Progenitor cell of endocrine pancreas (in vitro differentiated cells): ENCODE measurements at places on chromosomes 7 and 10. TPM values are rescaled to one million over a fixed set of nuclear protein-coding genes. Genes with fewer than 3 reads are reported as not detected.

The GDF2 gene
- not detected in 2 replicates for total RNA-seq

DNA sequence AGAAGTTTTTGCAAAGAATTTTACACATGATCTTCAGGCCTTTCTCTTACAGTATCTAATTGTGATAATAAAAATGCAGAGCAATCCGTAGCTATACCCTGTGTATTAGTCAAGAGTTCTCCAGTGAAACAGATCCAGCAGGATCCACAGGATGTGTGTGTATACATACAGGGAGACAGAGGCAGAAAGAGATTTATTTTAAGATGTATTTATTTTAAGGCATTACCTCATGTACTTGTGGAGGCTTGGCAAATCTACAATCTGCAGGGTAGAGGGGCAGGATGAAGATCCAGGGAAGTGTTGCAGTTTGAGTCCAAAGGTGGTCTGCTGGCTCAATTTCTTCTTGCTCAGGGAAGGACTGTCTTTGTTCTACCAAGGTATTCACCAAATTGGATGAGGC, 41.7 kb downstream of the ARHGAP12 start:
- H3K36me3 ChIP-seq, result peaks cover 15% of the 10 kb centered on the region
- peaks cover 22% of the 10 kb centered on the region for H3K4me1 ChIP-seq
- H3K4me3 ChIP-seq, result no peak overlapping the region
- no peak overlapping the region for H3K27ac ChIP-seq
- no peak for DNase-seq
- no peaks in the 10 kb centered on the region for H3K27me3 ChIP-seq

The STRIP2 gene
- 6.5 and 6.8 TPM in 2 replicates for total RNA-seq

DNA sequence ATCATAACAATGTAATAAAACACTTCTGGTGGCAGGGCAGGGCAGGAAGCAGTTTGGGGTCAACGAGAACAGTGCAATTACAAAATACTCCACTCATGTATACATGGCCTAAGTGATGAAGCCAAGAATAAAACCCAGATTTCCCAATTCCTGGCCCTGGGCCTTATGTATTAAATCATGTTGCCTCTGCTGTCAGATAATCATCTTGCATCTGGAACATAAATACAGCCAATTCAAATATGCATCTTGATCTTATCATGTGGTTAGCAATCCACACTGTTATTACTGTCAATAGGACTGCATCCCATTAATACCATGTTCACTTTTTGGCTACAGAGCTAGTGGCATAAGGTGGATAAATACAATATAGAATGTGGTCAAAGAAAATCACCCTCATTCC, 186.5 kb upstream of the SLC25A13 start:
- no peak overlapping the region for H3K4me3 ChIP-seq
- H3K36me3 ChIP-seq, result no peaks in the 10 kb centered on the region
- no peaks in the 10 kb centered on the region for H3K4me1 ChIP-seq
- H3K27ac ChIP-seq, result no peak overlapping the region

DNA sequence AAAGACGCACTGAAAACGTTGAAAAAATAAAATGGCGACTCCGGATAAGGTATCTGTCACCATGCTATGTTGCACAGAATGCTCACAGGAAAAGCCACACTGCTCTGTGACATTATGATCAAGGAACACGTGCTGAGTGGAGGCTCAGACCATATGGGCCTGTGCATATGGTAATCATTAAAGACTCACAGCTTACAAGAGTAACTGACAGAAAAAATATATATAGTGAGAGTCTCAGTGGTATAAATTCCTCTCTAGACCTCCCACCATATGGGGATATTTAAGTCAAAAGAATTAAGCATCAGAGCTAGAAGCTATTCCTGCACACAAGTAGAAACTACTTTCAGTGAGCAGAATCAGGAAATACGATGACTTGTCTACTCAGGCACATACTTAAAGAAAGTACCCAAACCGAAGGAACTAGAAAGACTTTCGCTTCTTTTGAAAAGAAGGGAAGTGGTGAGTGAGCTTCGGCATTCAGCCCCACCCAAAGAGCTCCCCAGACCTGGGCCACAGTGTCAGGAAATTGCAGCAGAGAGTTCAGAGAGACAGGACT, 65.1 kb upstream of the MPP7 start:
- no peak overlapping the region for H3K4me3 ChIP-seq
- no peaks in the 10 kb centered on the region for H3K27me3 ChIP-seq
- no peaks in the 10 kb centered on the region for H3K36me3 ChIP-seq

DNA sequence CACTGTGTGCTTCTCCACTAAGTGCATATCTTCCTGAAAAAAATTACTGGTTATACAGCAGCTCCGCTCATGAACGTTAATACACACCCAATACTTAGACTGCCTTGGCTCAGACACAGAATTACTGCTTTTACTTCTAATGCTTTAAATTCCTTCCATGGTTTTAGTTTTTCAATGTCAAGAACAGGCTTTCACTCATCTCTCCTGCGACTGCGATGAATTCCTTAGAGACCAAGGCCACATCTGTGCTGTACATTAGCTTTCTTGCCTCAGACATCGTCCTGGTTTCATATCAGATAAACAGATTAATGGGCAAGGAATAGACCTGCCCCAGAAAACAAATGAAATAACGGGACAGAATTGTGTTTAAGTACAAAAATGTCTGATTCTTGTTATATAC, 120.2 kb downstream of the CYP26A1 start:
- no peak overlapping the region for H3K27ac ChIP-seq
- DNase-seq, result no peak
- H3K27me3 ChIP-seq, result peaks cover 3% of the 10 kb centered on the region

The ADAP1 gene
- total RNA-seq, result 10.3 and 10.7 TPM in 2 replicates

The TAS2R3 gene
- total RNA-seq, result 3.1 and 3.9 TPM in 2 replicates

The DDX56 gene
- 111 and 120 TPM in 2 replicates for total RNA-seq

The COMMD3 gene
- total RNA-seq, result 48.5 and 48.8 TPM in 2 replicates

DNA sequence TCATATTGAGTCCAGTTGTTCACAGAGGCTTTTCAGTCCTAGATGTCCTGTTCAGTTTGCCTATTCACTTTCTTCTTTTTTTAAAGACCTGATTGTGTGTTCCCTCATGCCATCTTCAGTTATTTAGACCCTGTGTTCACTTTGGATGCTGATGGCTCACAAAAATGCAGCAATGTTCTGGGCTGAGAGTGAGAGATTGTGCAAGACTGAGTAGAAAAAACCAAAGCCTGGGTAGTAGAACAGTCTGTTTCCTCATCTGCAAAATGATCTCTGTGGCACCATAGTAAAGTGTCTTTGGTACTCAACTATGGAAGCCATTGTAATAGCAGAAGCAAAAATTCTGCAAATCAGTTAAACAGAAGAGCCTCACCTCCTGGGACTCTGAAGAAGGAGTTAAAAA, 43.2 kb downstream of the AKR1B1 start:
- H3K4me1 ChIP-seq, result peaks cover 12% of the 10 kb centered on the region
- DNase-seq, result no peak
- H3K27ac ChIP-seq, result no peak overlapping the region
- no peaks in the 10 kb centered on the region for H3K36me3 ChIP-seq

GRCh38 chr10:103007017-103007416, 88.9 kb downstream of the CNNM2 start:
- H3K4me1 ChIP-seq, result no peaks in the 10 kb centered on the region
- no peaks in the 10 kb centered on the region for H3K27me3 ChIP-seq
- H3K4me3 ChIP-seq, result no peak overlapping the region
- no peak for DNase-seq
- H3K36me3 ChIP-seq, result peaks cover 6% of the 10 kb centered on the region

The WNT2 gene
- total RNA-seq, result 0.33 and 0.46 TPM in 2 replicates

DNA sequence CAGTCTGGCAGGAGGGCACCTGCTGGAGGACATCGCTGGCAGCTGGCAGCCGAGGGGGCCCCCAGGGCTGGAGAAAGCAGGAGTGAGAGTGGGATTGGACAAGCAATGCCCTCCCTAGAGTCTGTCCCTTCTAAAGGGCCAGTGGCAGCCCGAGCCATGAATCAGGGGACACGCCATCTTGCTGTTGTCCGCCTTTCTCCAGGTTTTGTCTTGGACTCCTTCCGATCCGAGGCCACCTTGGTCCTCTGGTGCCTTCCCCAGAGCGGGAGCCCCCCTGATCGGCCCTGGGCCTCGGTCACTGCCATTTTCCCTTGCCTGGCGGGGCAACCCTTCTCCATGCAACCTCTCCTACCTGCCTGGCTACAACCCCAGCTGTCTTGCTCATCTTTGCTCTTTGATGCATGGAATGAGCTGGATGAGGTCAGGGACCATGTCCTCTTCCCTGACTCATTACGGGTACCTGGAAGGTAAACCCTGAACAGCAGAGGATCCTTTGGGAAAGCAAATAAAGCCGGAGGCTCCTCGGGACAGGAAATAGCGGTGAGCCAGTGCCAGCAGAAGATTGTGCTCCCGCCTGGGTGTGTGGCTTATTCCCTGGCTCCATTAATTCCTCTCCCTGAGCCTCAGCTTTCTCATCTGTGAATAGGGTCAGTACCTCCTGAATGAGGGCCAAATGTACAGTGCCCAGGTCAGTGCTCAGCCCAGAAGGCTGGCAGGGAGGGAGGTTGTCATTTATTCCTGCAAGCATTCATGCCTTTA, 112.0 kb downstream of the GRK5 start:
- H3K27me3 ChIP-seq, result no peaks in the 10 kb centered on the region
- H3K27ac ChIP-seq, result no peak overlapping the region
- peaks cover 53% of the 10 kb centered on the region for H3K4me1 ChIP-seq
- DNase-seq, result no peak
- no peak overlapping the region for H3K4me3 ChIP-seq

GRCh38 chr7:96910486-96910885, 94.9 kb upstream of the DLX6 start:
- H3K4me1 ChIP-seq, result no peaks in the 10 kb centered on the region
- H3K36me3 ChIP-seq, result no peaks in the 10 kb centered on the region
- H3K27ac ChIP-seq, result no peak overlapping the region
- H3K4me3 ChIP-seq, result no peak overlapping the region
- peaks cover 4% of the 10 kb centered on the region for H3K27me3 ChIP-seq

The NODAL gene
- total RNA-seq, result not detected in 2 replicates

DNA sequence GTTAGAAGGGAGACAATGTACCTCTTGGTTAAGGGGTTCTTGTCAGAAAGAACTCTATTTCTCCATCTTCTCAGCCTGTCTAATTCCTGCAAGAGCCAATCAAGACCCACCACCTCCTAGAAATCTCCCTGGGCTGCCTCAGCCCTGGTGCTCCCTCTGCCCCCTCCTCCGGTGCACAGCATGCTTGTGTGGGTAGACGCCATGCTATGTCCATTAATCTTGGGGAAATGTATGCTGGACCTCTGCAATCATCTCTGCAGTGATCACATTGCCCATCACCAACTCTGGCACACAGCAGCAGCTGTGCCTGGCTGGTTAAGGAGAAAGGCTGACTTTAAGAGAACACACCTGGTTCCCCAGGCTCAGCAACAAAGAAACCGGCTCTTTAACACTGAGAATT, 37.3 kb downstream of the SH3PXD2A start:
- H3K4me3 ChIP-seq, result no peak overlapping the region
- H3K4me1 ChIP-seq, result peaks cover 37% of the 10 kb centered on the region
- no peaks in the 10 kb centered on the region for H3K27me3 ChIP-seq
- DNase-seq, result no peak

- no peaks in the 10 kb centered on the region for H3K27me3 ChIP-seq
- peaks cover 3% of the 10 kb centered on the region for H3K36me3 ChIP-seq
- peak overlapping the region; percentile 29 for H3K27ac ChIP-seq
- H3K4me3 ChIP-seq, result no peak overlapping the region
Measured at GRCh38 chr7:36208997-36209813, 56.2 kb downstream of the EEPD1 start.

The BICC1 gene
- total RNA-seq, result 4.9 TPM in 2 replicates

- peaks cover 3% of the 10 kb centered on the region for H3K4me1 ChIP-seq
- H3K27ac ChIP-seq, result no peak overlapping the region
- no peaks in the 10 kb centered on the region for H3K36me3 ChIP-seq
- H3K27me3 ChIP-seq, result no peaks in the 10 kb centered on the region
- DNase-seq, result no peak
Measured at GRCh38 chr10:22736134-22736533, 21.8 kb upstream of the PIP4K2A start.

GRCh38 chr7:87505557-87506245, 30.2 kb upstream of the ABCB4 start:
- no peak for DNase-seq
- no peaks in the 10 kb centered on the region for H3K36me3 ChIP-seq
- no peaks in the 10 kb centered on the region for H3K27me3 ChIP-seq

GRCh38 chr10:121330563-121330962, 267.7 kb downstream of the FGFR2 start:
- peaks cover 17% of the 10 kb centered on the region for H3K4me1 ChIP-seq
- H3K4me3 ChIP-seq, result no peak overlapping the region
- DNase-seq, result no peak
- H3K27me3 ChIP-seq, result no peaks in the 10 kb centered on the region

DNA sequence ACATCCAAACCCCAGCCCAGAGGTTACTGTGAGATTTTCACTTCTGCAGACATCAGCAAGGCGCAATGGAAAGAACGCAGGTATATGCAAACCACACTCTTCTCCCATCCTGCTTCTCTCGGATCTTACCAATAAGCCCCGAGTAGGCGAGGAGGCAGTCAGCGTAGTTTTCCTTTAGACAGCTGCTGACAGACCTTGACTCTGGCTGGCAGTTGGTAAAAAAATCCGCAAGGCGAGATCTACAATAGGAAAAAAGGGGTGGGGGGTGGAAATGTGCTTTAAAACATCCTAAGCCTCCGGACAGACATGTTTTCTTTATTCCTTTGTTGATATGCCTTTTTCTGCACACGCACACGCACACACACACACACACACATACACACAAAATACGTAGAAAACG, 176.5 kb downstream of the GFRA1 start:
- H3K4me1 ChIP-seq, result peaks cover 2% of the 10 kb centered on the region
- H3K27ac ChIP-seq, result no peak overlapping the region
- no peaks in the 10 kb centered on the region for H3K36me3 ChIP-seq
- H3K27me3 ChIP-seq, result no peaks in the 10 kb centered on the region
- DNase-seq, result no peak

DNA sequence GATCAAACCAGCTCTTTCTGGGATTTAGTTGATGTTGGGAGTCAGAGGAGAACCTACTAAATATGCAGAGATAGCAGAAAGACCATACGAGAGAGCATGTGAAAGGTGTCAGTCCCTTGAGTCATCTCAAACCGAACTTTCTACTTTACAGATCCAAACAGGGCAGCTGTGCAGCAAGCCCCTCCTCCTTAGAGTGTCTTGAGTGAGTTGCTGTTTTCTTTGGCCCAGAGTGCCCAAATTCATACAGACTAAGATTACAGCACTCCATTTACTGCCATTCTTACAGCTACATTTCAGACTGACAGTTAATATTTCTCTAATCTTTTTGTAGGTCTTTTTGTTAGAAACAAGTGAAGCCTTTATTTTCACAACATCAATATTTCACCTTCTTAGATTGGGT, 53.4 kb downstream of the NRCAM start:
- no peaks in the 10 kb centered on the region for H3K27me3 ChIP-seq
- H3K4me3 ChIP-seq, result no peak overlapping the region
- H3K4me1 ChIP-seq, result peaks cover 10% of the 10 kb centered on the region
- no peak for DNase-seq
- no peaks in the 10 kb centered on the region for H3K36me3 ChIP-seq

- H3K36me3 ChIP-seq, result no peaks in the 10 kb centered on the region
- no peaks in the 10 kb centered on the region for H3K4me1 ChIP-seq
- no peak overlapping the region for H3K27ac ChIP-seq
- H3K27me3 ChIP-seq, result peaks cover 26% of the 10 kb centered on the region
- DNase-seq, result no peak
Measured at GRCh38 chr7:32214913-32215312, 144.7 kb upstream of the PDE1C start.
